Omental fat pad (tissue), 4 donors: ENCODE measurements at places on chromosomes 3 and 15. TPM values are rescaled to one million over a fixed set of nuclear protein-coding genes. Genes with fewer than 3 reads are reported as not detected.

Gene NEK10
- 0.65 TPM for total RNA-seq

Gene GASK1A
- 4.9 TPM for total RNA-seq

DNA sequence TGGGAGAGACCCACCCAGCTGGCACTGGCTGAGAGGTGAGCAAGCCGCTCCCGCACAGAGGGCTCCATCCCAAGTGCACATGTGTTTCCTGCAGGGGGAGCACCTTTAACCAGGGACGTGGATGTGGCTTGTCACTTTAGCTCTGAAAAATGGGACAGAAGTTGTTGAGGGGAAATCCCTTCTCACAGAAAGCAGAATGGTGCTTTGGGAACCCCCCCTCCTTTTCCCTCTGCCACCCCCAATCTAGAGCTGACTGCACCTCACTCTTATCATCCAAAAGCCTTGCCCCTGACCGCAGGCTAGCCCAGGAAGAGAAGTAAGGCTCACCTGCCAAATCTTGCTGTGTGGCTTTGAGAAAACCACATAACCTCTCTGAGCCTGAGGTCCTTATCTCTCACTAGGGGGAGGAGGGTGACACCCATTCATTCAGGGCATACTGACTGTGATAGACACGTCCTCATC lies 77.9 kb downstream of the RPN1 start:
- DNase-seq = no peak

DNA sequence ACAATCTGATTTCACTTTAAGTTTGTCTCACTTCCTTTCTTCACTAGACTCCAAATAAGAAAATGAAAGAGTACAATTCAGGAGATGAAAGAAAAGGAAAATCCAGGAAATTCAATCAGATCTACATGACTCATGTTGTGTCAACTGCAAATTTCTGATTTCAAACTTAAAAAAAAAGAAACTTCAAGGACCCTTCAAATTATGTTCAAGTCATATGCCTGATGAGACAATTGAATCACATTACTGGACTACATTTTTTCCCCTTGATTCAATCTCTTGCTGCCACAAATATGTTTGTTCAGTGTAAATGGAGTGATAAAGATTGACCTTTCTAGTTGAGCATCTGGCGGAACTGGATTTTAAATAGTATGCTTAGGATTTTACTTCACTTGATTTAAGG lies 37.4 kb downstream of the FRMD5 start:
- DNase-seq = no peak

DNA sequence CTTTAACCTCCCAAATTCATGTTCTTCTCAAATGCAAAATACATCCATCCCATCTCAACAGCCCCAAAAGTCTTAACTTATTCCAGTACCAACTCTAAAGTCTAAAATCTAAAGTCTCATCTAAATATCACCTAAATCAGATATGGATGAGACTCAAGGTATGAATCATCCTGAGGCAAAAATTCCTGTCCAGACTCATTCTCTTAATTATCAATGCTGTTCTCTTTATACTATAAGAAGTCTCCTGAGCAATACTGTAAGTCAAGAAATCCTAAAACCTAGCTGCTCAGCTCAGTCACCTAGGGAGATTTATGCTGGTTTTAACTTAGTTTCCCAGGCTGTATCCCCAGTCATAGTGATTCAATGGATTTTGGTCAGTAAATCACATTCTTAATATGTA lies 11.1 kb downstream of the RAD18 start:
- DNase-seq = no peak

- no peak for DNase-seq
Measured at GRCh38 chr3:74532446-74532845, 82.0 kb downstream of the CNTN3 start.
